Memory B cell (primary cell): ENCODE measurements at places on chromosomes 6 and 20.

- no peak for DNase-seq
These were observed 101.7 kb upstream of the PMEPA1 start for GRCh38 chr20:57811374-57812020.

DNA sequence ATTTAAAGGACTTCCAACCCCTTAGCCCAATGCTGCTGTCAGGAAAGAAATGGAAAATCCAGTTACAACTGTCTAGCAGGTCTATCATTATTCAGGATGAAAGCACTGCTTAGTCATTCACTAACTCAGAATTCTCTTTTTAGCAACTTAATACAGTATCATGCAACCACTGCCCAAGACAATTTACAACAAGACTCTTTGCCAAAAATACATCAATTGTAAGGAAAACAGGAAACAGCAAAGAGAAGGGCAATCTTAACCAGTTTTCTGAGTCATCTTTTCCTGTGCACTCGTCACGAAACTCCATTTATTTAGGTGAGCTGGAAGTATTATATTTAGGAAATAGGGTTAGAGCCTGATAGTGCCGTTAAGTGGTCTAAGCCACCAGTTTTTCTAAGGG lies 1197.7 kb upstream of the CITED2 start:
- no peak for DNase-seq

- DNase-seq: no peak
These were observed 114.3 kb upstream of the SYNCRIP start for GRCh38 chr6:85756982-85757381.

DNA sequence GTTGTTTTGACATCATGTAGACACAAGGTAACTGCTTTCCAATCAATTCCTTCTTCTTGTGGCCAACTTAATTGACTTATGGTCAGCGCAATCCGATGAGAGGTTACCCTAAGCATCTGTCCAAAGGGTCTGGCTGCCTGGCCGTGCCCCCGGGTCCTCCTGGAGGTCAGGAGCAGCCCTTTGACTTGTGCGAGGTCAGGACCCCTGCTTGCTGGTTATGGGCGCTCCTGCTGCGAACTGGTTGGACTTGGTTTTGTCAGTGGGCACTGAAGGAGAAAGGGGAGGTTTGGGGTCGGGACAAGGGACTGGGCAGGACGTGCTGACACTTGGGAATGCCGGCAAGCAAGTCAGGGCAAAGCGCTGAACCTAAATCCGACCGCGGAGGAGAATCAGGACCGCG lies 215.6 kb downstream of the QKI start:
- no peak for DNase-seq

GRCh38 chr20:54014293-54014926 lies 56.0 kb downstream of the BCAS1 start:
- no peak for DNase-seq

DNA sequence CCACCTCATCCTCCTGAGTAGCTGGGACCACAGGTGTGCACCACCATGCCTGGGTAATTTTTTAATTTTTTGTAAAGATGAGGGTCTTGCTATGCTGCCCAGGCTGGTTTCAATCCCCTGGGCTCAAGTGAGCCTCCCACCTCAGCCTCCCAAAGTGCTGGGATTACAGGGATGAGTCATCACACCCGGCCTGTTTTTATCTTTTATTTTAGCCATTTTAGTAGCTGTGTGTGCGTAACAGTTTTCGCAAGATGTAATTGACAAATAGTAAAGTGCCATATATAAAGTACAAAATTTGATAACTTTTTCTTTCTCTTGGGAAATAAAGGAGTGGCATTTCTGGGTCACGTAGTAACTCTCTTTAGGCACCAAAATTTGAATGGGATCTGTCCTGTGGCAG lies 21.4 kb downstream of the SNAI1 start:
- DNase-seq: no peak

- no peak for DNase-seq
These were observed 26.4 kb downstream of the GABRR1 start for GRCh38 chr6:89190741-89191140.

DNA sequence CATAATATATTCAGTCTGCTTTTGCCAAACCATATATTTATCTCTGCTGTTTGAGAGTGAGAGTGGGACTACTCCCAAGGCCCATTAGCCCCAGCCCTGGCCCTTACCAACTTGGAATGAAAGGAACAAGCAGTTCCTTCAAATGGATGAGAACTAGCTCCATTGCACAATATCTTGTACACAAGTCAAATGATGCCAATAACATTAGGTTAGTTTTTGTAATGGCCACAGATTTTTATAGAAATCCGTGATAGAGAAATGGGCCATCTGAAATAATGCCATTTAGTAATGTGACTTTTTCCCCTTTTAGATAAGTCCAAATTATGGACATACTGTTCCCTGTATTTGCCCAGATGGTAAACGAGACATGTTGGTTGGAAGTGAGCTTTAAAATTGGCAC lies 117.0 kb downstream of the MAP3K7 start:
- DNase-seq: no peak

DNA sequence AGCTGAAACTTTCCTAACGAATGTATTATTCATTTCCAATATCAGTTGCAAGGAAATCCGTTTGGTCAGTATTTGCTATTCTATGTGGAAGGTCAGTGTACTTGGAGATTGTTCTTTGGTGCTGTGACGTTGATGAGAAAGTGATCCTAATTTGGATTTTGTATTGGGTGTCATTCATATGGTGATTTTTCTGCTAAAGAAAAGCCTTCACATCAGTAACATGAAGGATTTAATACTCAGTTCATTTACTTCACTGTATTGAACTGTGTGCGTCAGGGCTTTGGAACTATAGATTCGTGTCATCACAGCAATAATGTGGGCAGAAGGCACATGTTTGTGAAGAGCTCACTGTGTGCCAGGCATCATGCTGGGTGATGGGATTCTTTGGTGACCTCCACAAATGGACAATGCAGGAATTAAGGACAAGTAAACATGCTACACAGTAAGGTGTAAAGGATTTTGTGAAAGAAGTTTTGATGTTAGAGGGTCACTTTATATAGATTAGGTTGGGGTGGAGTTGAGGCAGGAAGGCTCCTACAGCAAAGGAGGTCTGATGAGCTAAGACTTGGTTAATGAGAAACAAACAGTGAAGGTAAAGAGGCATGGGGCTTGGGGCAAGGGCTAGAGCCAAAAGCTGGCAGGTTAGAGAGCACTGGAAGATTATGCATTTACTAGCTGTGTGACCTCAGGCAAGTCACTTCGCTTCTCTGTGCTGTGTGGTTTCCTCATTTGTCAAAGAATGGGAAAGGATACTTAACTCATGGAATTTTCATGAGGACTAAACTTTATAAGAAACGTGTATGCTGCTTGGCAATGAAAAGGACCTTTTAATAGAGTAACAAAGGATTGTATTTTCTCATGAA lies 12.1 kb downstream of the ARID1B start:
- DNase-seq: no peak

DNA sequence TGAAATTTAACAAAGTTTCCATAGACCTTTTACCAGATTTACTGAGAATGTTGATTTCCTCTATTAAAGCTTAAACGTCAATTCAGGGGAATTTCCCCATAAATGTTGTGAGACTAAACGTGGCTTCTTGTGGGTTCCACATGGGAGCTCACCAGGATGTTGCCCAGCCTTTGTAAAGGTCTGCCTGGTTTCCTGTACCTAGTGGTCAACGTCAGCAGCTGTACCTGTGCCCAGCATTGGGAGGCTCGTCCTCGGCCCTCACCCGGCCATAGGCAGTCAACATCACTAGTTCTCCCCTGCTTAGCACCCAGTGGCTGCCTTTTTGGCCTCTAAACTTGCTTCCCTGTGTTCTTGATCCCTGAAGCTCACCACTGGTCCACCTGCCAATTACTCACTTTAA lies 22.1 kb upstream of the CD83 start:
- DNase-seq: peak; percentile 74

DNA sequence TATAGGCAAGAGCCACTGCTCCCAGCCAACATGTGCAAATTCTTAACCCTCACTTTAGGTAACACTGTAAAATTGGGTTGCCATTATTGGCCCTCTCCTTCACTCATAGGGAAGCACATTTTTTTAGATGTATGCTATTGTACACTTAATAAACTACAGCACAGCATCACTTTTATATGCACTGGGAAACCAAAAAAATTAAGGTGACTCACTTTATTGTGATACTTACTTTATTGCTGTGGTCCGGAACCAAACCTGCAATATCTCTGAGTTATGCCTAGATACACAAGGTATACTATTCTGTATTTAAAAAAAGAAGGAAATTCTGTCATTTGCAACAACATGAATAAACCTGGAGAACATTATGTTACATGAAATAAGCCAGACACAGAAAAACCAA lies 40.5 kb downstream of the IPCEF1 start:
- no peak for DNase-seq

- DNase-seq: no peak
These were observed 7.8 kb upstream of the BPIFB6 start for GRCh38 chr20:33023439-33024242.

DNA sequence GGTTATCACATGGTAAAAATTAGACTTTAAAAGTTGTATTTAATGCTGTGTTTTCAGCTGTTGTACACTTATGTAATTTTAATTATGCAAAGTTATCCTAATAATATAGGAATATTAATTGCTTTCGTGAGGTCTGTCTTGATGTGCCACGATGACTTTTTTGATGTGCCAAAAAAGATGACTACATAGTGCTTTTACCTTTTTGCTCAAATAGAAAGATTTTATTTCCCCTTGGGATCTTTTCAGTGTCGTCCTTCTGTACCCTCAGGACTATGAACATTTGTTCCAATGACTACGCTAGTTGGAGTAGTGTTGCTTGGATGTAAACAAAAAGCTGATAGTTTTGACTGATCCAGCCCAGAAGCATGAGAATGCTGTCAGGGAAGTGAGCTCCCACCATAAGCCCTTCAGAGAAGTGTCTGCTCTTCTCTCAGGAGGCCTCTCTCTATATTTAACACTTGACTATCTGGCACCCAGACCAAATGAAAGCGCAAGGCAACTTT lies 1.2 kb upstream of the CD164 start:
- no peak for DNase-seq

DNA sequence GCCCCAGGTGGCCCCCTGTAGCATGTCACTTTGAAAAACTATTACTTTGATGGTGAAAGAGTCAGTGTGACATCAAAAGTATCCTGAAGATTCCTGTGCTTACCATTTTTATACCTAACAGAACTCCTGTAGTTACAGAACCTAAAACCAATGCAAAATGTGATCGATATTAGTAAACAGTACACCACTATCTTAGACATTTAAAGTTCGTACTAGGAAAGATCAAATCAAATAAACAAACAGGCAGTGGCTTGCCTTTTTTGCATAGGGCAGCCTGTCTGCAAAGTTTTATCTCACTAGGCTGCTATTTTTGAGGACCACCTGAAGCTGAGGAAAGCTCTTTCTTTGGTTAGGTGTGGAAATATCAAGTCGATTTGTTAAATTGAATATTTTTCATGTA lies 944.0 kb upstream of the CITED2 start:
- no peak for DNase-seq

DNA sequence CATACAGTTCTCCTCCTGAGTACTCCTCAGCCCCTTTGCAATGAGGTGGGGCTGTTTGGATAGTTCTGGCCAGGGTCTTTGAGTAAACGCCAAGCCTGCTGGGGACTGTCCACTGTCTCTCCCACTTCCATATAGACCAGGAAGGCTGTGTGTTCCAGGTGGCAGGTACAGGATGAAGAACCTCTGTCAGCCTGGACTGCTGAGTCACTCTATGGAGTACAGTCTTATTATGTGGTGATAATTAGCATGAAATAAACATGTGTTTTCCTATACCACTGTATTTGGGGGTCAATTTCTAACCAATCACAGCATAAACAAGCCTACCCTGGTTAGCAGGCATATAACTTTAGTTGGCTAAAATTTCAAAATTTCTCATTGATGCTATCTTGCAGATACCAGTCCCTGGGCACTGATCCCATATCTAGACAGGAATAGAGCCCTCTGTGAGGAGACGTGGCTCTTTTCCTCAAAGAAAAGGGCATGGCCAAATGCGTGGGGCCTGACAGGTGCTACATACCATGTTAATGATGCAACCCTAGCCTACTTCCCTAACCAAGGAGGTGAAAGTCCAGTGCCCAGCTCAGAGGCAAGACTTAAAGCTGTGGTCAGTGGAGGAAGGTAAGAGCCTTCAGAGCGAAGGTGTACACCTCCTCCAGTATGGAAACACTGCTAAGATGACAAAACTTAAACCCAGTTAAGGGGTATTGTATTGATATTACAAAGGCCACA lies 4.5 kb upstream of the ALDH8A1 start:
- no peak for DNase-seq

DNA sequence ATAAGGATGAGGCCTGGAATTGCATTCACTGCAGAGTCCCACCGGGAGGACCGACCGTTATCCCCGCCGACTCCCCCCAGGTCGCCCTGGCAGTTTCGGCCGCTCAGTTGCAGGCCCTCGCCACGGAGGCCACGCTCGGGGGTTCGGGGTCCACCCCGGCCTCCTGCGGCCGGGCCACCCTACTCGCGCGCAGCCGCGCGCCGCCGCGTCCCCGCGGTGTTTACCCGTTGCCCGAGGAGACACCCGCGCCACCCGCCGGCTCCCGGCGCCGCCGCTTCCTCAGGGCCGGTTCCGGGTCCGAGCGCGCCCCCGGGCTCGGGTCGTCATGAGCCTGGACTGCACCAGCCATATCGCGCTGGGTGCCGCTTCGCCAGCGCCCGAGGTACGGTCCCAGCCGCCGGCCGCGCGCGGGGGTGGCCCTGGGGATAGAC lies at the start of gene CCDC170:
CCDC170 (plus strand) TSS at position 214 of the 431 bp plus-strand sequence; CDS start at position 326, 112 bp downstream.
- DNase-seq: peak; percentile 11

- no peak for DNase-seq
These were observed 7.3 kb upstream of the PRPH2 start for GRCh38 chr6:42729731-42730130.

DNA sequence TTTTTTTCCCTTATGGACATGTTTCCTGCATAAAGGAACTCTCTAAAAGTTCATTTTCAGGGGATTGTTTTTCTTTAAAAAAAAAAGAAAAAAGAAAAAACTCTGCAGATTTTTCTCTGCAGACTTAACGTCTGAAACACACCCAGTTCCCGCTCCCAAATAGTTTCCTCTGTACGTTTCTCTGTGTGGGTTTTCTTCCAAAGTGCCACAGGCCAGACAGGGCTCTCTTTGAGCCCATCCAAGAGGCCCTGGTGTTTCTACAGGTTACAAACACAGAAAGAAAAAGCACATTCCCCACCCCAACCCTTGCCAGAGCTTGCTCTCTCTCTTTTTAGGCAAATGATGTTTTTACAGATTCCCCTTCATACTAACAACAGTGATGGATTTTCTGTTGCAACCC lies 258.6 kb downstream of the FNDC1 start:
- no peak for DNase-seq
